ENCODE measurements at places on chromosomes 6 and 20. TPM values are rescaled to one million over a fixed set of nuclear protein-coding genes. Genes with fewer than 3 reads are reported as not detected.

The CRYBG1 gene
- 27.6 TPM for total RNA-seq

The ATP6V1G2 gene
- total RNA-seq = 0.82 TPM

The BPI gene
- total RNA-seq = not detected

The PRDM13 gene
- total RNA-seq = not detected

The HLA-DOA gene
- total RNA-seq = 0.37 TPM

The ULBP1 gene
- 0.41 TPM for total RNA-seq

DNA sequence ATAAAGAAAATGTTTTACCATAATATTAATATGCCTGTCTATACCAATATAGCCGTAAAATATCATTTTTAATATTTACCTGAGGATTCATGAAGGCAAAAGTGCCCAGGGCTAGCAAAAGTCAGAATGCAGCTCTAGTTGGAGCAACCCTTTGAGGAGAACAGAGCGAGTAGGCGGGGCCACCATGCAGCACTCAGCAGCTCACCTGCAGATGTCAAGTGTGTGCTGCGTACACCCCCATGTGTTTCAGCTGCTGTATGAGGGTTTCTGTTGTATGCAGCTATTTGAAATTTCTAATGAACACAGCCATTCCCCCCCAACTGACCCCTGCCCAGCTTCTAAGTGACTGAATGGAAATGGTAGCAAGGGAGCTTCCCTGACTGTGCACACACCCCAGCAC, 508.0 kb downstream of the QKI start:
- no peak for DNase-seq

- DNase-seq = no peak
Measured at GRCh38 chr6:56789879-56790278, 147.2 kb upstream of the DST start.

DNA sequence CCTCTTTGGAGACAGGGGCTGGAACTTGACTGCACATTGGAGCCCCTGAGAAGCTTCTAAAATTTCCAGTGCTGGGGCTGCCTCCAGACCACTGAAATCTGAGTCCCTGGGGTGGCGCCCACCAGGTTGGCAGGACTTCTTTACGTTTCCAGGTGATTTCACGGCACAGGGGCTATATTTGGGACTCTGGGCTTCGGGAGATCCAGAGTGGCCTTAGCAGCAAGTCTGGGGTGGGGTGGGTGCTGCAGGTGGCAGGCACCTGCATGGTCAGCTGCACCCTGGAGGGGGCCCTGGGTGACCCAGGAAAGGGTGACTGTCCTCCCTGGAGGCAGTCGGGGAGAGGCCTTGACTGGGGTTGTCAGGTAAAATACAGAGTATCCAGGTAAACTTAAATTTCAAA, 135.5 kb upstream of the PHACTR3 start:
- no peak for DNase-seq

- no peak for DNase-seq
Measured at GRCh38 chr20:15316556-15316955, 979.1 kb upstream of the FLRT3 start.

GRCh38 chr20:7667194-7667593, 273.1 kb downstream of the HAO1 start:
- DNase-seq = no peak

DNA sequence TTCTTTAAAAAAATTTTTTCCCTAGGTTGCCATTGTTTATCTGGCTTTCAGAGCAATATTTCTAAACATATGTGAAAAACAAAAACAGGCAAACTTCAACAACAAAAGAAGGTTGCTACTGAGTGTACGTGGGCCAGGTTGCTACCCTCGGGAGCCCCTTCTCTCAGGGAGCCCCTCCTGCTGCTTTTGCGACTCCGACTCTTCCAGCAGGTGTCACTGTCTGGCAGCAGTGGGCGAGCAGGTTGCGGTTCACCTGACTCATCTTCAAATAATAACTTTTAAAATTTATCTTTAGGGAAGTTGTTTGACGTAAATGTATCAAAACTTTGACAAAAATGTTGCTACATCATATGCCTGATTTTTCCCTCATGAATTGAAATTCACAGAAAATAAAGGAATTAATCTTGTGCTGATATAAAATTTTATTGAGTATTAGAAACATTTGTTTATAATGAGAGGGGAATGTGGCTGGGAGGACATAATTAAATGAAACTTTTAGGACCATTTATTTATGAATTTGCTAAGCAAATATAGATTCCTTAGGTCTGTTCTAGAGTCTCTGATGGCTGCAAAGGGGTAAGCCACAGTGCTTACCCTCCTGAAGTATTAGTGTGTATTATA, 138.8 kb downstream of the HIVEP1 start:
- DNase-seq = no peak

- DNase-seq = no peak
Measured at GRCh38 chr6:138410972-138411880, 7.2 kb downstream of the HEBP2 start.

DNA sequence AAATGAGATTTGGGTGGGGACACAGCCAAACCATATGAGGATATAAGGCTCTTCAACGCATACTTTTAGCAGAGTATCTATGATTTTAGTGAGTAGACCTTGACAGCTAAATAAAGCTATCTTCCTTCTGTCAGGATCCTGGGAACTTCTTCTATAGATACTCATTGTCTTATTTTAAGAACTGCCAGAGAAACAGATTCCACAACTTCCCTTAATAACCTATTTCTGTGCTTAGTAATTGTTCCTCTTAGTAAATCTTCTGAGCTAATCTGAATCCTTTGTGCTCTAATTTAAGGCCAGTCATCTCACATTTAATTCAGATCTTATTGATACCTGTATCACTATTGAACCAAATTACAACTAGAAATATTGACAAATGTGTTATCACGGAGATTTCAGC, 64.0 kb upstream of the CEP85L start:
- no peak for DNase-seq

DNA sequence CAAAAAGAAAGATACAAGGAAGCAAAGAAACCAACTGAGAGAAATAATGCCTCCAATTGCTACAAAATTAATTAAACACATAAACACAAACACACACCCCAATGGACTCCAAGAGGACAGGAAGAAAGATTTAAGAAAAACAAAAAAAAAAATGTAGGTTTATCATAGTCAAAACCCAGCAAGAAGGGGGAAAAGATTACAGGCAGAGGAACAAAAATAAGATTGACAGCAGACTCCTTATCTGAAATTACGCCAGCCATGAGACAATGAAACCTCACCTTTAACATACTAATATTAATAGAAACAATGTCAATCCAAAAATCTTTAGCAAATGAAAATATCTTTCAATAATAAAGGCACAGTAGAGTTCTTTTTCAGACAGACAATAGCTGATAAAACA, 155.8 kb downstream of the RNGTT start:
- no peak for DNase-seq

All from activated T-helper 2 cell treated with anti-CD3 and anti-CD28 coated beads, Interferon-gamma antibody, Interleukin-2, Interleukin-4, amounts not matched to agents 10 μg/mL and 5 μg/mL and 100 μg/mL, durations not matched to agents 14 hours and 24 hours and 36 hours (primary cell).